ENCODE measurements at places on chromosomes 6 and 20.

GRCh38 chr6:149961728-149962425, 1.9 kb upstream of the ULBP1 start:
- no peak for DNase-seq

GRCh38 chr6:14067656-14068055, 49.9 kb upstream of the CD83 start:
- DNase-seq, result no peak

DNA sequence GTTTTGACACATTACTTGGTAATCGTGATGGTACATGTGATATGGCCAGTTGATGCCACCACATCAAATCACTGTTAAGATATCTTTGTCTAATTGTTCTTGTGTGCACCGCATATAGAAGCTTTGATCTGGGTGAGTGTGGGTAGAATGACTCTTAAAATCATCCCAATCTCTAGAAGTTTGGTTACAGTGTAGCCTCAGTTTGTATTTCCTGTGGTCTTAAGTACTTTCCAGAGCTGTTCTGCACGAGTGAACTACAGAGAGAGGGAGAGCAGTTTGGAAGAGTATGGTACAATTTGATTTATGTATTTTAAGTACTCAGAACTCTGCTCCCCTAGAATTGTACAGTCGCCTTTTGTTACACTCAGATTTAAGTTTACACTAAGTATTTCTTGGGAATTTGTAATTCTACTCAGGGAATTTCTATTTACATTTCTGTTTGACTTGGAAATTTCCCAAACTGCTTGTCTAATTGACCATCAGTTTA, 37.5 kb downstream of the SNX9 start:
- DNase-seq, result no peak

- DNase-seq, result no peak
Observed at GRCh38 chr6:99276747-99277146, 72.7 kb downstream of the FAXC start.

GRCh38 chr20:4811257-4811656, 89.5 kb downstream of the PRND start:
- DNase-seq, result no peak

GRCh38 chr20:4684837-4685413, 36.8 kb upstream of the PRND start:
- no peak for DNase-seq

- no peak for DNase-seq
Observed at GRCh38 chr20:50930139-50930975, 880 bp downstream of the ADNP start.

- no peak for DNase-seq
Observed at GRCh38 chr20:34389954-34390555, 27.0 kb downstream of the ITCH start.

DNA sequence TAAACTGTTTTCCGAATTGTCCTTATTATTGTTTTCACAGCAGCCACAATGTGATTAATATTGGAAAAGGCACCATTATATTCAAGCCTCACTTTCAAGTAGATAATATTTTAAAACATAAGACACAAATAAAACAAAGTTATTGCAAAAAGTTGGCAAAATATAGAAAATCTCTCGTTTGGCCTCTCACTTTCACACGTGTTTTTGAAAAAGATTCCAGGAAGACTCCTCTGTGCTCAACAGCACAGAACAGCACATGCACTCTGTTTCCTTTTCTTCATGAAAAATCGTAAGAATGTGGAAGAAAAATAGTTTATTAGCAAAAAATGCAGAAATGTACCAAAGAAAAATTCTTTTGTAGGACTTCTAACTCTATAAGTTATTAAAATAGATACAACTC, 46.7 kb downstream of the PRKN start:
- no peak for DNase-seq

- no peak for DNase-seq
Observed at GRCh38 chr20:32164984-32165735, 42.4 kb downstream of the PLAGL2 start.

DNA sequence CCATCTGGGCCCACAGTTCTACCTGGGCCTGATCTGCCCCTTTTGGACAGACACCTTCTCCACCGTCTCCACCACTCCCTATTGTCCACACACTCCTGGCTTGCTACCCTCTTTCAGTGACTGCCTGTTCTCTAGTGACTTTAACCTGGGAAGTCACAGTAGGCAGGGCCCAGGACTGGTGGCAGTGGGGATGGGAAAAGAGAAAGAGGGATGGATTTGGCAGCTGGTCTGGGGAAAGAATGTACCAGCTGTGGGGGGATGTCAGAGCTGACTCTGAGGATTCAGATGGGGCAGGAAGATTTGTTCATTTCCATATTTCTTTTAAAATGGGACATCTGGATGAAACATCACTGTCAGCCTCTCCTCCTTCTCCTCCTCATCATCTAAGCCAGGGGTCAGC, 85.5 kb downstream of the SULF2 start:
- DNase-seq, result no peak

DNA sequence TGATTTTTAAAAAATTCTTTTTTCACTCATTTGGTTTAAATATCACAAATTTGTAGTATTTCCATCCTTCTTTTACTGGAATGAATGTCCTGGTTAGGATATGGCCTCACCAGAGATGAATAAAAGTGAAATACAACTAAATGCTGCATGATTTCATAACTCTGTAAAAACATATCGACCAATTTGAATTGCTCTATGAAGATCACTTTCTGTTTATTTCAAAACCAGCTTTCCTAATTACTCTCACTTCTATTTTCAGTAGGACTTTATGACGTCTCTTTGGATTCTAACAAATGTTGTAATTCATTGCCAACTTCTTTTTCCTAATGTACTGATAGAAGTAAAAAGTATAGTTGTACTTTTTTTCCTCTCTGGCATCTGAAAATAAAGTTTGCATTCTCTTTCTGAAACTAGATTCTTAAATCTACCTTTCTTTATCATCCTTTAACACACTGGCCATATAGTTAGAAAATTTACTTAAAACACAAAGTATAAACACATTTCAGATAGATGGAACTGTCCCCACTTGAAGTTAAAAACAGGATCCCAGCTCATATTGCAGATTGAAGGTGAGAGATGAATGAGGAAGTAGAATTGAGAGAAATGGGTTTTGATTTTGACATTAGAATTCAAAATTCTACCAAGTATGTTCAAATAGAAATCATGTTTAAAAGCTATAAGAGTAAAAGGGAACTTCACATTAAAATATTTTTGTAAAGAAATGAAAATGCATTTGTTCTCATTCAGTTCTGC, 40.3 kb upstream of the IL20RA start:
- DNase-seq, result no peak

DNA sequence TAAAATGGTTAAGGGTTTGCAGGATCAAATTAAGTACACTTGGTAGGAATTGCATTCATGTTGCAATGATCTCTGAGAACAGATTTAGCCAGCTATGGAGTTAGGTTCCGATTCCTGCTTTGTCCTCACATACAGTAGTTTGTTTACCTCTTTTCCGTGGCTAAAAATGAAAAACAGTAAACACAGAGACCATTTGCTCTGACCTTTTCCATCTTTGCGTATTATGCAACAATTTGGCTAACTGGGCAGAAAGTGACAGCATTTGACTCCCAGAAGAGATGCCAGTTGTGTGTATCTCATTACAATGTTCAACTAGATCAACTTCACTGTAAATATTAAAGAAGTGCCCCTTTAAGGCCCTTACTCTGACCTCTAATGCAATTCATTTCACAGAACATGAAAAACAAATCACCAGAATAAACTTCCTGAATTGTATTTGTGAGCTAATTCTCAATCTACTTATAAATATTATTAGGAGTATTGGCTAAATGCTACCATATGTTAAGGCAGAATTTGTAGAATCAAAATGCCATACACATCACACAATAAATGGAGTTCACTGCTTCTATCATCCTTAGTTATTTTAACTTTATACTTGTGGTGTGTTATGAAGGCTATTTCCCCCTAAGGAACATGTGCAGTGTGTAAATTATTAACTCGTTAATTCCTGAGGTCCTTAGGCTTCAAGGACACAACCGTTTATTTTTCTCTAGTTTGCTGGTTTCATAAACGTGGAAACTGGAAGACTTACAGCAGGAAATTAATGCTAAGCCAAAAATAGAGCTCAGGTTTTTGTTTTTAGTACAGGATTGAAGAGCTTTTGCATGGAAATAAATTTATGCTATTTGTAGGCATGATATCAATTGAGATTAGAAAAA, 380.7 kb upstream of the CITED2 start:
- no peak for DNase-seq
